ENCODE measurements at places on chromosomes 5 and 9.

DNA sequence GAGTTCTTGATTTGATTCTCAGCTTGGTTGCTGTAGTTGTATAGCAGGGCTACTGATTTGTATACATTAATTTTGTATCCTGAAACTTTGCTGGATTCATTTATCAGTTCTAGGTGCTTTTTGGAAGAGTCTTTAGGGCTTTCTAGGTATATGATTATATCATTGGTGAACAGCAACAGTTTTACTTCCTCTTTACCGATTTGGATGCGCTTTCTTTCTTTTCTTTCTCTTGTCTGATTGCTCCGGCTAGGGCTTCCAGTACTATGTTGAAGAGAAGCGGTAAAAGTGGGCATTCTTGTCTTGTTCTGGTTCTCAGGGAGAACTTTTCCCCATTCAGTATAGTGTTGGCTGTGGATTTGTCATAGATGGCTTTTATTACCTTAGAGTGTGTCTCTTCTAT, 158.9 kb downstream of the SAXO1 start:
- no peak for DNase-seq

- DNase-seq = peak; percentile 75
These were observed 3.0 kb upstream of the CDX1 start for GRCh38 chr5:150163547-150164059.

DNA sequence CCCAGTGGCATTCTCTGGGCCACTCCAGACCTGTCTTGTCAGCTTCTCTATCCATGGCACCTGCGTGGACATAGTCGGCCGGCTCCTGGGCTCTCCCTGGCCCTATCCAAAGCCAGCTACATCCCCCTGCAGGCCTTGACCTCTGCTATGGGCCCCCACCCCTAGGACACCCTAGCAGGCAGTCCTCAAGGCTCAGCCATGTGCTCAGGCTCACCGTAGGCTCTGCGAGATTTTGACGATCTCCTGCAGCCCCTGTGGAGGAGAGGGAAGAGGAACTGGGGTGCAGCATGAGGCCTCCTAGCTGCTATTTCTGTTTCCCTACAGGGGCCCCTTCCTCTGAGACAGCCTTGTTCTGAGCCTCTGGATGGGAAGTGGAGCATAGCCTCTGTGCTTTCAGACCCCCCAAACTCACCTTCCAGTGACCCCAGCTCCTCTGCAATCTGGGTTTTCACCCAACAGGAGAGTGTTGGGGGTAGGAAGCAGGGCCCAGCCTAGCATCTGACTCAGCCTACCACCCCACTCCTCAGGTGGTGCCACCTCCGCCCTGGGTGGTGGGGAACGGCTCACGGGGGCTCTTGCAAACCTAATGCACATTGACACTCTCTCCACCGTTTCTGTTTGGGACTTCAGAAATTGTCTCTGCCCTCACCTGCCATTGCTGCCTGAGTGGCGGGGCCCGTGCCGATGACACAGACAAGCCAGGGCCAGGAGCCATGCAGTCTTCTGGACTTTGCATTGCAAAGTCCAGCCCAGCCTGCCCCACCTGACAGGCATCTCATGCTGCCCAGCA, 36.7 kb downstream of the HRH2 start:
- no peak for DNase-seq

DNA sequence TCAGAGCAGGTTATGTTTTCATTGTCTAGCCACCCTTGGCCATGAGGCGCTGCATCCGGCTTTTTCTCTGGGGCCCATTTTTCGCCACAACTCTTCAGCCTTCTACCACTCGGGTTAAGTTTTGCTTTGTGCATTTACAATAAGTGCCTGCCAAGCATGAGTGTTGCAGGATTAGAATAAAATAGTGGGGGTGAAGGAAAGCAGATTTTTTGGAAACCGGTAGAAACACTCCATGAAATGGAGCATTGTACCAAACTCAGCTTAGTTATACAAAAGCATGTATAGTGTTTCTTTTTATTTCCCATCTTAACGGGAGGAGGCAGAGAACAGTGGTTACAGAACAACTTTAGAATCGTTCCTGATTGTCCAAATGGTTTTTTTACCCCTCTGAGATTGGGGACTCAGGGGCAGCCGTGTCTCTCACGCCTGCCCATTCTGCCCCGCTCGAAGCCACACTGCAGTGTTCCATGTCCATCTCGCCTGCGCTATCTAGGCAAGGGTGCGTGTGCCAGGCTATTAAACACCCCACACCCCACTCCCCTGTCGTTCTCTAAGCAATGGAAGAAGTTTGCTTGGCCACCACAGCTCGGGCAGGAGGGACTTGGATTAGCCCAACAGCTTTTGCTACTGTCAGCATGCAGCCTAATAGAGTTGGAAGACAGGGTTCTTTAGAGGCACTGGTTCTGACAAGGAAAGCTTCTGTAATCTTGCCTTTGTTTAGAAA, 268.8 kb upstream of the WWC1 start:
- DNase-seq = no peak

- peak; percentile 4 for DNase-seq
These were observed 676.5 kb downstream of the DMRTA1 start for GRCh38 chr9:23123048-23123632.

DNA sequence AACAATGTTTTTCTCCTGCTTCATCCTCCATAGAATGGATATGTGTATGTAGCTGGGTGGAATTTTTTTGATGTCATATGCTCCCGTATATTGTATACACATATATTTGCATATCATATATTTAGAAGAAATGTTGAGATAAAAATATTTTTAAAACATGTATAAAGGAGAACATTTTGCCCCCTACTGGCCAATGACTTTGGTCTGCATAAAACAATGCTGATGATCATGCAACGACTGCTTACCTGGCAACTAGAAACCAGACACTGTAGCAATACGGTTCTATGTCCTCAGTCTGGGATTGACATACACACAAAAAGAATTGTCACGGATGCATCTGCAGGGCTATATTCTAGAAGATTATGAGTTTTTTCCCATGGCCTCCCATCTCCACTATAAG, 503.6 kb downstream of the ELAVL2 start:
- DNase-seq = peak; percentile 1

GRCh38 chr9:90795084-90795483, 6.5 kb upstream of the SYK start:
- DNase-seq = no peak

- DNase-seq = no peak
These were observed 111.8 kb downstream of the LRRC70 start for GRCh38 chr5:62690421-62690820.

DNA sequence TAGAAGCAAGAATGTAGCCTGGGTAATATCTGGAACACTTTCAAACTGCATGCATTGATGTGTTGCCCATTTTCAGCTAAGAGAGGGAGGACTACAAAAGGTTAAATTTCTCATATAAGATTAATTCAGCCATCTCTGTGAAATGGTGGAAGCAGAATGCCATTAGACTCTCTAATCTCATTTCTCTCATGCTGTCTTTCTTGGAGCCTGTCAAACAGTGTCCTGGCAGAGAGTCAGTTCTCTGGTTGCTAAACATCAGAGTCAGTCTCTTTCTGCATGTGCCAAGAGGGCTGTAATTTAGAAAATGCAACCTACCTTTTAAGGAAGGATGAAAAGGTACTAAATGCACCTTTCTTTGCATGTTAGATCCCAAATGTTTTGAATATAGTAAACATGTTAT, 910 bp upstream of the GARNL3 start:
- DNase-seq = no peak

DNA sequence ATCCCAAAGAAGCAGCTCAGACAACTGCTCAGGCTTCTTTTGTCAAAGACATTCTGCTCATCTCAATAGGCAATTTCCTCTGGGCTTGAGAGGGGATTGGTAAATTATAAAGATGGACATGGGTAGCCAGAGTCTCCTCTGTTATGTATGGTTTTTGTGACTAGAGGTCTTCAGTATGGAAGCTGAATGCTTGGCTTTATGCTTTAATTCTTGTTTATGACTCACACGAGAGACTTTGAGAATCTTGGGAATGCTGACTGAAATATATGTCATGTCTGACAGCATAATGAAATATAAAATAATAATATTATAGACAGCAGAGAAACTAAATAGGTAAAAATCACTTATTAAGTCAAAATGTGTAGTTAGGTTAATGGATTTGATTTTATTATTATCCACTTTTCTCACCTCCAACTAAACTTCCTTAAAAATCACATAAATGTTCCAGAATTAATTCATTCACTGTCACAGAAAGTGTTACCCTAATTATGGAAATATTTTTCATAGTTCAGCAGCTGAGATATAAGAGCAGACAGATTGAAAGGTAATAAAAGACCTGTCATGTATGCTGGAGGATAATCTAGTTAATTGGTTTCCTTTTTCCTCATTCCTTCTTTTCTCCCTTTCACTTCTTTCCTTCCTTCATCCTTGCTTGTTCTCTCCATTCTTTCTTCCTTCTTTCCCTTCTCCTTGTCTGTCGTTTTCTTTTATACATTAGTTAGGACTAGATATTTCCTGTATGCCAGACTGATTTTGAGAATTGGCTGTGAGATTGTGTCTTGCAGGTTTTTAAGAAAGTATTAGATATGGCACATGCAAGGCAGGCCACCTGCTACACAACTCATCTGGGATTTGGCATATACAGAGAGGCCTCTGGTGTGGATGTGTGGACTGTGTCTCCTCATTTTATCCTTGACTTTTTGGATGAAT, 1866.1 kb upstream of the NUDT12 start:
- DNase-seq = no peak

DNA sequence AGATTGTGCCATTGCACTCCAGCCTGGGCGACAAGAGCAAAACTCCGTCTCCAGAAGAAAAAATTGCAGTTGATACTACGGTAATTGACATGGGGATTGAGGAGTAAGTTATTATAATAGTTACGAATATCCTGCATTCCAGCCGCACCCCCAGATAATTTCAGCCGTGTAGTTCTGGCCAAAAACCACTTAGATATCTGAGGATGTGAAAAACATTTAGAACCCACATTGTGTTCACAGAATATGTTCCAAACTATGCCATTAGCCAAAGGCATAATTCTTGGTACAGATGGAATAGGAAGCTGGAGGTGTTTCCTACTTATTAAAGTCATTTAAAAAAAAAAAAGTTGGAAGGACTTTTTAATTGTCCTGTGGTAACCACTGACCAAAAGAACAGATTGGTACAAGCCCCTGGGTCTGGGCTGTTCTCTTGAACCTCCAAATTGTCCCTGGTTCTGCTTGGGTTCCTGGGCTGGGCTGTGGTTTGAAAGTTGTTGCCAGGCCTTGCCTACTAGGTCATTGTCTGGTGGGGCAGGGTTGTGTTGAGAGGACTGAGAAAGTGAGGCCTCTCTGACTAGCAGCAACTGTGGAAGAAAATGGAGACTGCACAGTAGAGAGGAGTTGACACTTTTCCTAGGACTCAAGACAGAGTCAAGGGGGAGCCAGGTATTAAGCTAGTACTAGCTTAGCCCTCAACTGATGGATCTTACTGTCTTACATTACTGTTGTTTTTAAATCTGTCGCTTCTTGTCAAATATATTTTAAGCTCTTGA, 198.8 kb downstream of the NR3C1 start:
- DNase-seq = no peak

DNA sequence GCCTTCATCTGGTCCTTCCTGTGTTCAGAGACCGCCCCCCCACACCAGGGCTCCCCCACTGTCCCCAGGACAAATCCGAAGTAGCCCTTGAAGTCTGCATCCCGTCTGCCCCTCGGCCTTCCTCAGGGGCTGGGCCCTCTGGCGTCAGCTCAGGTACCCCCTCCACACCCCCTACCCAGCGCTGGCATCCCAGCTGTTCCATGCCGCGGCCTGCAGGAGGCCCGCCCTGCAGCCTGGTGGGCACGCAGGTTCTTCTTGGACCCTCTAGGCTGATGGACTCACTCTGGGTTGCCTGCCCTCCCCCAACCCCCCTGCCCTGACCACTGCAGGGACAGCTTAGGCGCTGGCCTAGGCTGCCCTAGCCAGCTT, 6.6 kb downstream of the SLC2A6 start:
- no peak for DNase-seq

DNA sequence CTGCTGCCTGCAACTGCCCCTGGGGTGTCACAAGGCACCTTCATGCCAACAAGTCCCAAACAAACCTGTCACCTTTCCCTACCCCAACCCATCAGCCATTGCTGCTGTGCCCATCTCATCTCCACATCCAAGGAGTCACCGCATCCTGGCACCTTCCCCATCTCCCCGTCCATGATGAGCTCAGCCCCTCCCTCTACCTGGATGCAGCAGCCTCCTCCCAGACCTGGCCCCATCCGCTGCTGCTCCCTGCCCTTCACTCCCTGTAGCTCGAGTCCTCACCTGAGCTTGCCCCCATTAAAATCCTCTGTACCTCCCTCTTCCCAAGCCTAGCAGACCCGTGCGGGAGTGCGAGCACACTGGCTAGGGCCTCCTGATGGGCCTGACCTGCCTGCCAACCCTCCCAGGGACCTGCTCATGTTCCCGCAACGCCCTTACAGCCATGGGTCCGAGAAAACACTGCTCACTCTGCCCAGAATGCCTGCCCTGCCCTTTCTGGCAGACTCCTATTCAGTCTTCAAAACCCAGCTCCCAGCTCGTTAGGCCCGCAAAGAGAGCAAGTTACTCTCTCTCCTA, 110.6 kb downstream of the ADAMTS2 start:
- no peak for DNase-seq

DNA sequence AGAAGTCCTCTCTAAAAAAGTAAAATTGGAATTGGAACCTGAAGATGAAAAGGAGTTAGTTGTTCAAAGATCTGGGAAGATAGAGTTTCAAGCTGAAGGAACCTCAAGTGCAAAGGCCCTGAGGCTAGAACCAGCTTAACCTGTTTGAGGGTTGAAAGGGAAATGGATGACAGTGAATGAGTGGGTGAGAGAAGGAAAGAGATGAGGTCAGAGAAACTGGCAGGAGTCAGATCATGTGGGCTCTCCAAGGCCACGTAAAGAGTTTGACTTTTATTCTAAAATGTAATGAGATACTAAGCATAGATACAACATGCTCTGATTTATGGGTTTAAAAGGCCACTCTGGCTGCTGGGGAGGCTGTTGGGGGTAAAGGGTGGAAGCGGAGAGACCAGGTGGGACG, 2.5 kb upstream of the RAD23B start:
- no peak for DNase-seq

- DNase-seq = no peak
These were observed 142.9 kb downstream of the DMAC1 start for GRCh38 chr9:7656636-7657035.

- DNase-seq = no peak
These were observed 711.8 kb upstream of the CHD1 start for GRCh38 chr5:99640646-99641045.

GRCh38 chr9:98960409-98960808, 16.7 kb downstream of the COL15A1 start:
- DNase-seq = no peak

DNA sequence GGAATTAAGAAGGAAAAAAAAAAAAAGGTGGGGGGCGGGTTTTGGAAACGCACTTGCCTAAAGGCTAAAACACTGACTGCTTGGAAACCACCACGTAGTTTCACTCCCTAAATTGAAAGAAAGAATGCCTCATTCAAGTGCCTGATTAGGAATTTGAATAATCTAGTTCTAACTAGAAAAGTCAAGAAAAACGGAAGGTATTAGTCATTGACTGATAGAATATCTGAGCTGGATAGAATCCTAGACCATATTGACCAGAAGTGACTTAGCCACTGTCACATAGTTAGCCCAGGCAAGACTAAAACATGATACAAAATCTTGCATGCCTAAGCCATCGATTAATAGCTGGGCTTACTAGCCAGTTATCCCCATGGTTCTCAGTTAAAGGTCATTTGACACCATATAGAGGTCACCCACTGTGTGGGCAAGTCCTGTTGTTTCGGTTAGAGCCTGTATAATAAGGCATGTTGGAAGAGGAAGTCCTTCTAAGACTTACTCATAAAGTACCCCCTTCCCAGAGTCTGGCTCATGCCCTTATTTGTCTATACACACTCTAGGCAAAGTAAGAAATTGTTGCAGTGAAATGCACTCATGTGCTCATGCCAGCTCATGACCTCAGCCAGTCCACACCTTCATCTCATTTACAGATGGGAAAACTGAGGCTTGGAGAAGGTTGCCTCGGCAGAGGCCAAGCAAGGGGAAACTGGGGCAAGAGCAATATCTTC, 40.2 kb downstream of the SH3RF2 start:
- no peak for DNase-seq
